ENCODE measurements at places on chromosomes 11 and 22. TPM values are rescaled to one million over a fixed set of nuclear protein-coding genes. Genes with fewer than 3 reads are reported as not detected.

CCDC116 gene
- 0.78 TPM for total RNA-seq

MS4A12 gene
- not detected for total RNA-seq

KRTAP5-1 gene
- not detected for total RNA-seq

WBP2NL gene
- total RNA-seq, result not detected

RNF169 gene
- 16.3 TPM for total RNA-seq

SPON1 gene
- total RNA-seq, result 0.05 TPM

GRCh38 chr11:1402355-1403077, 12.8 kb downstream of the BRSK2 start:
- H3K4me1 ChIP-seq, result no peaks in the 10 kb centered on the region
- H3K4me3 ChIP-seq, result no peak overlapping the region
- no peaks in the 10 kb centered on the region for H3K27me3 ChIP-seq
- no peak overlapping the region for H3K27ac ChIP-seq
- DNase-seq, result no peak

DNA sequence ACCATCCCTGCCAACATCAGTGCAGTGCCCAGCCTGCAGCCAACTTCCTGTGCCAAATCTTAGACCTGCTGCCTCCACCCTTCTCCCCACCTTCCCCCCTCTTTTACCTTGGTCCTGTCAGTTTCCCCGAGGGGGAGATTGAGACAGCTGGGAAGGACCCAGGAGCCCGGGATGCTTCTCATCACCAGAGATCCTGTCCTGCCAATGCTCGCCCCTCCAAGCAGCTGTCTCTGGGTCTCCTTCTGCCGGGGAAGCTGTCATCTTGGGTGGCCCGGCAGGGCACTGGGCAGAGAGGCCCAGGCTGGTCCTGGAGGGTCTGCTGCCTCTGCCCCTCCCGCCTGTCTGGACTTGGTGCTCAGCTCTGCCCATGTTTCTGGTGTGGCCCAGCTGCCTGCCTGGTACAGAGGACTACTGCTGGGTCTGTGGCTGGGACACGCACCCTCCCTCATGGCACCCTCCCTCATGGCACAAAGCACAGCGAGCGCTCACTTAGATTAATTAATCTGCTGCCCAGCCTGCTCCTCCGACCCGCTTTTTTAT, 60.4 kb upstream of the THY1 start:
- H3K27ac ChIP-seq, result no peak overlapping the region
- DNase-seq, result peak; percentile 74
- no peaks in the 10 kb centered on the region for H3K36me3 ChIP-seq
- H3K4me3 ChIP-seq, result no peak overlapping the region
- H3K4me1 ChIP-seq, result peaks cover 6% of the 10 kb centered on the region
- peaks cover 53% of the 10 kb centered on the region for H3K27me3 ChIP-seq

DNA sequence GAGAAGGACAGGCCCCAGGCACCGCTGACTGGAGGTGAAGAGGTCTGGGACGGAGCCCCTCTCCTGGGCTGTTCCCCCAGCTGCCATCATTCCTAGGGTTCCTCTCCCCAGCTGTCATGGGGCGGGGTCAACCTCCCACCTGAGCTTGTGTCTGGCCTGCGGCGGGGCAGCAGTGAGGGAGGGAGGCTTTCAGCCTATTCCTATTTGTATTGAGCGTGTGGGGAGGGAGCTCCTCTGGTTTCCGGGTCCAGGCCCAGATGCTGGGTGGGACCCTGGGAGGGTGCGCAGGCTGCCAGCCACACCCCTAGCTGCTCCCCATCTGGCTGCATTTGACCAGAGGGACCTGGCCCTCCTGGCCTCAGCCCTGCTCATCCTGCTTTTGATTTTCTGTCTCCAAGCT, 13.7 kb downstream of the TSPAN4 start:
- no peak for DNase-seq
- H3K4me3 ChIP-seq, result no peak overlapping the region
- H3K27me3 ChIP-seq, result no peaks in the 10 kb centered on the region
- no peak overlapping the region for H3K27ac ChIP-seq

DNA sequence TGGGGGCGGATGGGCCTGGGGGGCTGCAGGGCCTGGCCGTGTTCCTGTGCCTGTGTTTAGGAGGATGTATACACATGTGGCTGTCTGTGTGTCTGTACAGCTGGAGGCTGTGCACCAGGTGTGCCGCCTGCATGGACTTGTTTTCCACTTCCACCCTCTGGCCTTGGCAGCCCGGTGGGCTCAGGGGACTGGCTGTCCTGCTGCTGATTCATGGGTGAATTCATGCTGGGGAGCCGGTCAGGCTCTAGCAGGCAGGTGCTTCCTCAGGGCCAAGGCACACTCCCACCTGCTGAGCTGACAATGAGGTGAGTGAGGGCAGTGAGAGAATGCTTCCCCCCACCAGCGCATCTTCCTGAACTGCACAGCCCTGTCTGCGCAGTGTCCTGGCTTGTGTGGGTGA, 88.4 kb downstream of the CCDC81 start:
- peaks cover 58% of the 10 kb centered on the region for H3K4me1 ChIP-seq
- no peak for DNase-seq
- no peak overlapping the region for H3K4me3 ChIP-seq
- H3K27me3 ChIP-seq, result no peaks in the 10 kb centered on the region
- H3K27ac ChIP-seq, result no peak overlapping the region
- H3K36me3 ChIP-seq, result peaks cover 9% of the 10 kb centered on the region

DNA sequence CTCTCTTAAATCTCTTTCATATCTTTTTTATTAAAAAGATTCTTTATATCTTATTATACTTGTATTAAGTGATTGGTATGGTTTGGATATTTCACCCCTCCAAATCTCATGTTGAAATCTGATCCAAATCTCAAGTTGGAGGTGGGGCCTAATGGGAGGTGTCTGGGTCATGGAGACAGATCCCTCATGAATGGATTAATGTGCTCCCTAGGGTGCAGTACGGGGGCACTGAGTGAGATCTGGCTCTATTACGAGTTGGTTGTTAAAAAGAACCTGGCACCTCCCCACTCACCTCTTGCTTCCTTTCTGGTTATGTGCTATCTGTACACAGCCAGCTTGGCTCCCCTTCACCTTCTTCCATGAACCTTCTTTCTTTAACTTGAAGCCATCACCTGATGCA, 149.6 kb downstream of the CWF19L2 start:
- H3K27me3 ChIP-seq, result no peaks in the 10 kb centered on the region
- H3K27ac ChIP-seq, result no peak overlapping the region
- no peak overlapping the region for H3K4me3 ChIP-seq
- no peaks in the 10 kb centered on the region for H3K4me1 ChIP-seq
- no peak for DNase-seq

DNA sequence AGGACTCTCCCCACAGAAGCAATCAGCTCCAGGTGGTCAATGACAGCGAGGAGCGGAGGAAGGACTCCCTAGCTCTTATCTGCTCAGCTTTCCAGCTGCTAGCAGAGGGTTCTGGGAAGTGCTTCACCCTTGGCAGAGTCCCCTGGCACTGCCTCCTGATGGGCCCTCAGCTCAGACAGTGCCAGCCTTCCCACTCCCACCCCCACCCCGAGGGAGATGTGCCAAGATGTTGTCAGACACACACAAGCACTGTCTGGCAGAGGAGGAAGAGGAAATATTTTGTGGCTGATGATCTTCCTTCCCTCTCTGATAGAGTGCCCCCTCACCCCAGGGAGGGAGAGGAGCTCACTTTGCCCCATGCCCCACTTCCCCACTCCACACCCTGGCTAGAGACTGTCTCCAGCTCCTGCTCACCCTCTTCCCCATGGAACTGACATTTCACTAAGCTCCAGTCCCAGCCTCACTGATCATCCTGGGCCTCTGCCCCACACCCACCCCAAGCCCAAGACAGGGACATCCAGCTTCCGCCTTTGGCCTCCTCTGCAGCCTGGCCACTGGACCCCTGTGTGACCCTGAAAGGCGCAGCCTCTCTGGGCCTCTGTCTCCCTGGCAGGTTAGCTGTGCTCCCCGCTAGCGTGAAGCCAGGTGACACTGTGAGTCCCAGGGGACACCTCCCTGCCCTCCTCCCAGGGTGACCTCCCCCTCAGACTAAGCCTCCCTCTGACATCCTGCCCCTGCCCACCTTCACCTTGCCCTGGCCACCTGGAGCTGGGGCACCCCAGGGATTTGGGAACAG, 44.5 kb downstream of the SLCO2B1 start:
- H3K27me3 ChIP-seq, result peaks cover 21% of the 10 kb centered on the region
- H3K36me3 ChIP-seq, result no peaks in the 10 kb centered on the region
- no peak for DNase-seq
- H3K27ac ChIP-seq, result no peak overlapping the region

DNA sequence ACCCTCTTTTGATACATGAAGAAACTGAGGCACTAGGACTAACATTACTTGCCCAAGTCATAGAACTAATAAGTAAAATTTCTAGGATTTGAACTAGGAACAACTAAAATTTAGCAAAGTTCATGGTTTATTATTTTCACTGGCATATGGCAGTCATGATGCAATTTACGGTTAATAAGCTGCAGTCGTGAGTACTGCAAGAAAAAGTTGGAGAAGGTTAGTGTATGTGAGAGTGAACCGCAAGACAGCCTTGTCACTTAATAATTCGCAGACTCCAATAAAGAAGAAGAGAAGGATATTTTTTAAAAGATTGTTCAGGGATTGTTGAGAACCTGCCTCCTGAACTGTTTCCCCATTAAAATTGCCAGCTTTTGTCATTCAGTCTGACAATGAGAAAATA, 663.4 kb upstream of the TENM4 start:
- no peaks in the 10 kb centered on the region for H3K27me3 ChIP-seq
- H3K36me3 ChIP-seq, result no peaks in the 10 kb centered on the region
- no peak for DNase-seq
- H3K27ac ChIP-seq, result no peak overlapping the region

DNA sequence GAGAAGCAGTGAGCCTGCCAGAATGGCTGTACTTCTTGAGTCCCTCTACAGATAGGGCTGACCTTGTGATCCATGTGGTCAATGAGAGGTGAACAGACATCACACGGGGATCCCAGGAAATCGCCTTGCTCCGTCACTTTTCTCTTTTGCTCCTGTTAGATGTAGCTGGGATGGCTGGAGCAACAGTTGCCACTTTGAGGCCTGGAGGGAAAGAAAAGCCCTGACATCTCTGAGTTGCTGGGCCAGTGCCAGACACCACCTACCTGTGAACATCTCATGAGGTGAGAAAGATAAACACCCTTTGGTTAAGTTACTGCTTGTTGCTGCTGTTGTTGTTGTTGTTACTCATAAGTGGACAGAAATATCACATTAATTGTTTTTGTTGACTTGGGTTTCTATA, 840.3 kb downstream of the TBC1D22A start:
- no peaks in the 10 kb centered on the region for H3K4me1 ChIP-seq
- H3K36me3 ChIP-seq, result peaks cover 5% of the 10 kb centered on the region
- H3K4me3 ChIP-seq, result no peak overlapping the region
- H3K27ac ChIP-seq, result no peak overlapping the region
- DNase-seq, result peak; percentile 64

GRCh38 chr11:3685923-3686322, 14.7 kb upstream of the CHRNA10 start:
- peaks cover 53% of the 10 kb centered on the region for H3K36me3 ChIP-seq
- H3K4me1 ChIP-seq, result peaks cover 8% of the 10 kb centered on the region
- no peak for DNase-seq
- H3K27ac ChIP-seq, result no peak overlapping the region
- H3K4me3 ChIP-seq, result no peak overlapping the region

GRCh38 chr11:120378474-120378873, 42.3 kb downstream of the ARHGEF12 start:
- no peak overlapping the region for H3K4me3 ChIP-seq
- H3K27ac ChIP-seq, result no peak overlapping the region

DNA sequence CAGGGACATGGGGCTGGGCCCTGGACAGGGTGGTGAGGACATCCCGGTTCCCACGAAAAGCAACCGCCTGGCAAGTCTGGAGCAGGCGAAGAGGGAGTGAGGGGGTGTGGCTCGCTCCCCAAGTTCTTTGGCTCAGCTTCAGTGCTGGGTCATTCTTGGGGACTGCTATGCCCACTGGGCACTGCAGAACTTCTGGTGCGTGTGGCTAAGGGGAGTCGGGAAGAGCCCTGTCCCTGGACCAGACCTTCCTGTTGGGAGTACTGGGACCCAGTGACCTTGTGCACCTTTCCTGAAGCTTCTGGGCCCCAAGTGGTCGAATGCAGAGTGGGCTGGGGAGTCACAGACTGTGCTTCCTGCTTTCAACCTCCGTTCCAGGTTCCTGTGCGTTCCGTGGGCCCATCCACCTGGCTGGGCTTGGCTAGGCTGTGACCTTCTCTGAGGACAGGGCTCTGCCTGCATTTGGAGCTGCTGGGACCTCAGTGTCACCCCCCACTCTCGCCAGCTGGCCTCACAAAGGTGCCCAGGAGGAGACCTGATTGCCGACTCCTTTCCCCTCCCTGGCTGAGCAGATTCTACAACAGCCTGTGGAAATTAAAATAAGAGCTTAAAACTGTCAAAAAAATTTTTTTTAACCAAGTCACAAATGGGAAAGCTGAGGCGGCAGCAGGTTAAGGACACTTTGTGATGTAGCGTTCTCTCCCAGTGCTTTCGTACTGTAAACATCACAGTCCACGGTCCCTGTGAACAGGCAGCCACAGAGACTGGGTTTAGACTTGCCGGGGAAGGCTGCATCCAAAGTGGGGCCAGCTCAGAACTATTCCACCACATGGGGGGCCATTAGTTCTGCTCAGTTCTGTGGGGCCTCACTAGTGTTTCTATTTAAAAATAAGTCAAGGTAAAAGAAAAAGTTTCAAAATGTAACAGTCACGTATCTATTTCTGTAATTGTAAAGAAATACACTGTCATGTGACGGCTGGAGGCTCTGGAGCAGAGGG, 63.8 kb upstream of the WNT7B start:
- peaks cover 27% of the 10 kb centered on the region for H3K4me1 ChIP-seq
- H3K36me3 ChIP-seq, result no peaks in the 10 kb centered on the region
- H3K27ac ChIP-seq, result no peak overlapping the region
- no peak overlapping the region for H3K4me3 ChIP-seq

DNA sequence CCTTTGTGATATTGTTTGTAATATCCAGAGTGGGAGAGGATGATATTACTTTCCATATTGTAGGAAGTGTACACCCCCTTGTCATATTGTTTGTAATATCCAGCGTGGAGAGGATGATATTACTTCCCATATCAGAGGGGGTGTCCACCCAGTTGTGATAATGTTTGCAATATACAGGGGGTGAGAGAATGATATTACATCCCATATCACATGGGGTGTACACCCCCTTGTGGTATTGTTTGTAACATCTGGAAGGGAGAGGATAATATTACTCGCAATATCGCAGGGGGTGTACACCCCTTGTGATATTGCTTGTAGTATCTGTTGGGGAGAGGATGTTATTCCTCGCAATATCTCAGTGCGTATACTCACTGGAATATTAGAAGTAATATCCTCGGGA, 61.5 kb downstream of the PRSS23 start:
- no peak for DNase-seq
- H3K4me3 ChIP-seq, result no peak overlapping the region
- H3K36me3 ChIP-seq, result peaks cover 15% of the 10 kb centered on the region
- H3K4me1 ChIP-seq, result peaks cover 5% of the 10 kb centered on the region
- H3K27ac ChIP-seq, result peak overlapping the region; percentile 11

DNA sequence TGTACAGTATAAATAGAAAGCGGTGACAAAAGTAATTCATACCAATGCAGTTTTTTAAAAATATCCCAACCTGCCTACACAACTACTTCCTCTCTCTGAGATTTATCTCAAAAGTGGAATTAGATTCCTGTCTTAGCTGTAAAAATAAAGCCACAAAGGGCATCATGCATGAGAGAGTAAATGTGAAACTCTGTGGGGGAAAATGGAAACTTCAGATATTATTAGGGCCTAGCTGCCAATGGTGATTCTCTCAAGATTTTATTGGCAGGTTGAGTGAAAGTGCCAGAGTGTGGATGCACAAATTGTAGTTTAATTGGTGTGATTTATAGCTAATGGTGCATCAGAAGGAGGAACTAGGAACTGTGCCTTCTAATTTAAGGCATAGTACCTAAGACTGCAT, 356.9 kb upstream of the CCDC90B start:
- DNase-seq, result no peak
- H3K4me3 ChIP-seq, result no peak overlapping the region
- no peak overlapping the region for H3K27ac ChIP-seq
